ENCODE measurements at places on chromosomes 12 and 14. TPM values are rescaled to one million over a fixed set of nuclear protein-coding genes. Genes with fewer than 3 reads are reported as not detected.
A peak's percentile ranks its signal among the peaks of the same experiment; 100 is the strongest.

The RAD9B gene
- 0.53 TPM for total RNA-seq

The ADAMTS20 gene
- 0.66 TPM for total RNA-seq

The EXOC5 gene
- total RNA-seq = 77.4 TPM

The C14orf93 gene
- 3.8 TPM for total RNA-seq

The GAS2L3 gene
- 3.4 TPM for total RNA-seq

The ADGRD1 gene
- total RNA-seq = 3.9 TPM

The MPHOSPH9 gene
- 21.6 TPM for total RNA-seq

The PGF gene
- 3.5 TPM for total RNA-seq

The RERG gene
- total RNA-seq = not detected

The AKAP6 gene
- total RNA-seq = 3.4 TPM

The DYRK2 gene
- 52.6 TPM for total RNA-seq

The NAV3 gene
- 24.1 TPM for total RNA-seq

The TCL1A gene
- total RNA-seq = not detected

DNA sequence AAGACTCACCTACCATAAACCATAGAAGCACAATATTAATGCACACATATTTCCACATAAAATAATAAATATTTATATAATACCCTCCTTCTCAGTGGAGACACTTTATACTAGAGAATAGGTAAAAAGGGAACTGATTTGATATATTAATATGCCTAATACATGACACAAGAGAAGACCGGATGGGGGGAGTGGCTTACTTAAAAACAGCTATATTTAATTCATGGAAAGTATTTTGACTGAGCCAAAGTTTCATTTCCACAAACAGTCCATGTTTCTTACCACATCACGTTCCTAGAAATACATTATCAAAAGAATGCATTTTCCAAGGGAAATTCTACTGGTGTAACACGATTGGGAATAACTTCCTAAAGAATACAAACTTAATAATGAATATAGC is 63.4 kb downstream of the ITPR2 start:
- no peaks in the 10 kb centered on the region for H3K4me1 ChIP-seq
- H3K36me3 ChIP-seq = no peaks in the 10 kb centered on the region
- no peak for DNase-seq
- H3K27me3 ChIP-seq = no peaks in the 10 kb centered on the region
- no peak overlapping the region for H3K27ac ChIP-seq
- H3K4me3 ChIP-seq = no peak overlapping the region

GRCh38 chr12:113136128-113136989 is 798 bp upstream of the RASAL1 start:
- H3K27me3 ChIP-seq = peaks cover 12% of the 10 kb centered on the region
- H3K4me3 ChIP-seq = no peak overlapping the region
- no peak for DNase-seq
- no peak overlapping the region for H3K27ac ChIP-seq
- peaks cover 4% of the 10 kb centered on the region for H3K4me1 ChIP-seq
- H3K36me3 ChIP-seq = no peaks in the 10 kb centered on the region

GRCh38 chr14:95374239-95374997 is 54.7 kb upstream of the CLMN start:
- H3K36me3 ChIP-seq = no peaks in the 10 kb centered on the region
- H3K27ac ChIP-seq = no peak overlapping the region
- no peaks in the 10 kb centered on the region for H3K4me1 ChIP-seq
- peaks cover 2% of the 10 kb centered on the region for H3K27me3 ChIP-seq
- no peak overlapping the region for H3K4me3 ChIP-seq
- DNase-seq = no peak

GRCh38 chr12:117044790-117045159 is 54.4 kb downstream of the TESC start:
- no peak for DNase-seq
- H3K4me1 ChIP-seq = peaks cover 3% of the 10 kb centered on the region
- H3K36me3 ChIP-seq = no peaks in the 10 kb centered on the region
- H3K27ac ChIP-seq = no peak overlapping the region
- peaks cover 2% of the 10 kb centered on the region for H3K27me3 ChIP-seq
- H3K4me3 ChIP-seq = no peak overlapping the region

DNA sequence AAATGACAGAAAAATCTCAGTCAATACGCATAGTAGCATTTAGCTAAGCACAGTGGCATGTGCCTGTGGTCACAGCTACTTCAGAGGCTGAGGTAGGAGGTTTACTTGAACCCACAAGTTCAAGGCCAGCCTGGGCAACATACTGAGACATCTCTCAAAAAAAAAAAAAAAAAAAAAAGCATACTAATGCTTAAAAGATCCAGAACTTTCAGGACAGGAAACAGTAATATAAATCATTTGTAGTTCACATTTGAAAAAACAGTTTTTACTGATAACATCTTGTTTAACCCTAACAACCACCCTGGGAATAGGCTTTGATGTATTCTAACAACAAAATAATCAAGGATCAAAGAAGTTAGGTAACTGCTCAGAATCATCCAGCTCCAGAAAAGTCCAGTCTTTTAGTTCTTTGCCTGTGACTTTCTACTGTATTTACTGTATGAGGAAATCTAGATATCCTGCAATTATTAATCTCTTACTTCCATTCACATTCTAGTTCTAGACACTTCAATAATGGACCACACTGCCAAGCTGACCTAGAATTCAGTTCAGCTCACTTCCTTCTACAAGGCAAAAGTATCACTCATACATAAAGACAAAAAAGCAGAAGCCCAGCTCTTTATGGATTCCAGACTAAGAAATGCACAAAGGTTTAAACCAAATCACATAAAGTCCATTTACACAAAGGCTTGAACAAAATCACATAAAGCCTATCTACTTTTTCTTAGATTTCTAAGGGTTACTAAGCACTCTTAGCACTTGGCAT is 28.5 kb downstream of the PAWR start:
- no peak overlapping the region for H3K4me3 ChIP-seq
- no peaks in the 10 kb centered on the region for H3K27me3 ChIP-seq
- peak; percentile 58 for DNase-seq
- peak overlapping the region; percentile 28 for H3K27ac ChIP-seq
- peaks cover 14% of the 10 kb centered on the region for H3K36me3 ChIP-seq

- H3K4me3 ChIP-seq = no peak overlapping the region
- no peaks in the 10 kb centered on the region for H3K4me1 ChIP-seq
- no peaks in the 10 kb centered on the region for H3K27me3 ChIP-seq
- no peak for DNase-seq
- no peaks in the 10 kb centered on the region for H3K36me3 ChIP-seq
These were observed 234.9 kb downstream of the SUDS3 start for GRCh38 chr12:118611295-118611694.

DNA sequence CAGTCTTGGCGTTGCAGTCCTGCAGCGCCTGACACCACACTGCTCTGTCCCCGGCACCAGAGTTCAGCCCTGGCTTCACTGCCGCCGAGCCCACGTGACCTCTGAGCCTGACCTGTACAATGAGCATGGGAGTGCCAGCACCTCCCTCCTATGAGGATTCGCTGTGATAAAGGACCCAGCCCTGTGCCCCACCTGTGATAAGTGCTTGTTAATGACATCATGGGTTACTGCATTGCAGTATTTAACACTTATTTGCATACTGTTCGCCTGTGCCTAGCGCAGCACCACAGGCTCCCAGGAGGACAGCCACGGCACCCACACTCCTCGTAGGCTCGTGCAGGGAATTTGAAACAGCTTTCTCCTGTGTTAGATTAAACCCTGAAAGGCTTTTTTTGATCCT is 118.2 kb upstream of the GSC start:
- H3K36me3 ChIP-seq = no peaks in the 10 kb centered on the region
- H3K4me1 ChIP-seq = no peaks in the 10 kb centered on the region
- DNase-seq = no peak
- no peak overlapping the region for H3K27ac ChIP-seq

- H3K4me1 ChIP-seq = peaks cover 12% of the 10 kb centered on the region
- H3K36me3 ChIP-seq = no peaks in the 10 kb centered on the region
- DNase-seq = no peak
These were observed 146.7 kb downstream of the DYRK2 start for GRCh38 chr12:67795236-67795635.

GRCh38 chr14:89399157-89399556 is 17.9 kb downstream of the FOXN3 start:
- peak overlapping the region; percentile 55 for H3K27ac ChIP-seq
- no peak for DNase-seq
- H3K27me3 ChIP-seq = no peaks in the 10 kb centered on the region
- H3K4me1 ChIP-seq = peaks cover 5% of the 10 kb centered on the region

- DNase-seq = no peak
- peaks cover 2% of the 10 kb centered on the region for H3K4me1 ChIP-seq
- H3K4me3 ChIP-seq = no peak overlapping the region
- no peaks in the 10 kb centered on the region for H3K36me3 ChIP-seq
- no peaks in the 10 kb centered on the region for H3K27me3 ChIP-seq
These were observed 79.9 kb upstream of the CCDC91 start for GRCh38 chr12:28110329-28110728.

- no peaks in the 10 kb centered on the region for H3K27me3 ChIP-seq
- H3K36me3 ChIP-seq = no peaks in the 10 kb centered on the region
- peaks cover 15% of the 10 kb centered on the region for H3K4me1 ChIP-seq
- H3K4me3 ChIP-seq = no peak overlapping the region
- peak overlapping the region; percentile 17 for H3K27ac ChIP-seq
- DNase-seq = no peak
These were observed 12.4 kb downstream of the GLRX5 start for GRCh38 chr14:95547272-95547625.

DNA sequence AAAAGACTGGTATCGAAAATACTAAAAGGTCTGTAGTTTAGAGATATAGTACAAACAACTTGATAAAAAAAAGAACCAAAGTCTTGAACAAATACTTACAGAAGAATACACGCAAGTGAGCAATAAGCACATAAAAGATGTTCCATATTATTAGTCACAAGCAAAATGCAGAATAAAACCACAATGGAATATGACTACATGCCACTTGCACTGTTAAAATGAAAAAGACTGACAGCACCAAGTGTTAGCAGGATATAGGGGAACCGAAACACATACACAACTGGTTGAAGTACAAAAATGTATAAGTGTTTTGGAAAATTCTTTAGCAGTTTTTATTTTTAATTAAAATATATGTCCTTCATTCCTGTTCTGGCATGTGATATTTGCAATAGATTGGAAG is 3.6 kb downstream of the CLEC2A start:
- DNase-seq = no peak
- H3K36me3 ChIP-seq = no peaks in the 10 kb centered on the region
- no peak overlapping the region for H3K4me3 ChIP-seq
- peaks cover 3% of the 10 kb centered on the region for H3K27me3 ChIP-seq
- no peaks in the 10 kb centered on the region for H3K4me1 ChIP-seq
- H3K27ac ChIP-seq = no peak overlapping the region

GRCh38 chr12:63021116-63021515 is 86.2 kb upstream of the PPM1H start:
- H3K4me3 ChIP-seq = no peak overlapping the region
- no peaks in the 10 kb centered on the region for H3K4me1 ChIP-seq
- no peak overlapping the region for H3K27ac ChIP-seq
- no peaks in the 10 kb centered on the region for H3K36me3 ChIP-seq

- H3K36me3 ChIP-seq = no peaks in the 10 kb centered on the region
- no peak overlapping the region for H3K27ac ChIP-seq
- H3K27me3 ChIP-seq = no peaks in the 10 kb centered on the region
- H3K4me3 ChIP-seq = peak overlapping the region; percentile 46
- DNase-seq = no peak
These were observed 30.7 kb downstream of the SSPN start for GRCh38 chr12:26226122-26226521.

DNA sequence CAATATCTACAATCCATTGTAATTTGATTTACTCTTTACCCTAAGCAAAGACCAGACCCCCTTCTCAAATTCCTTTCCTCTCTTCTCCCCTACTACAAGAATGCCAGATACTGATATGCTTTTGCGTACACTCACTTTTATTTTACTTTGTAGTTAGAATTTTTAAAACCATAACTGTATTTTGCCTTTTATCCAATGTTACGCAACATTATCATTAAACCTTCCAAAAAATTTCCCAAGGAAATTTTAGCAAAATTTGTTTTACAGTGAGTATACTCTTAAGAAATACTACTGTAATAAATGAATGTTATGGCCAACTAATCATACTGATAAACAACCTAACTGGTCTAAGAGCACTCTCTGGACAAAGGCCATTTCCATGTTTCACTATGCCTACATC is 22.3 kb downstream of the ATP2B1 start:
- no peaks in the 10 kb centered on the region for H3K27me3 ChIP-seq
- H3K4me3 ChIP-seq = no peak overlapping the region
- H3K27ac ChIP-seq = no peak overlapping the region
- no peaks in the 10 kb centered on the region for H3K4me1 ChIP-seq
- no peak for DNase-seq

DNA sequence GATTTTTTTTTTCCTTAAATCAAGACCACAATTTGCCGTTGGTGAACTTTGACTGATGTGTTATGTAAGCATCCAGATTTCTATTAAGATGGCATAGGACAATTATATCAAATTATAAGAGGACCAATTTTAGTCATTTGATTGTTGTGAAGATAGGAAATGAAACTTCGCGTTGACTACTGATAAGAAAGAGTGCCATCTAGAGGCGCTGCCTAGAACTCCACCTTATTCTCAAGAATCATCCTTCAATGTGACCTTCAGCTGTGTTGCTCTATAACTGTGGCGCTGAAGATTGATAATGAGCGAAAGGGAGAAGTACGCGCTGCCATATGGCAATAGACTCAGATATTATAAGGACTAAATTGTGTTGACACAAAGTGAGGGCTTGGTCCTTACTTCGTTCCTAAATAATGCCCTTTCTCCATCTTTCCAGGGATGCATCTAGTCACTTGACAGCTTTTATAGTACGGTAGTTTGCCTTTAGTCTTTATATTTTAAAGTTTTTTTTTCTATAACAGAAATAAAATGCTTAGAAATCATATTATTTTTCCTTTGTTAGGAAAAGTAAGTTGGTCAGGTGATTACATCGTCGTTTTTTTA is 350.8 kb upstream of the STXBP6 start:
- peak; percentile 15 for DNase-seq
- H3K27me3 ChIP-seq = no peaks in the 10 kb centered on the region
- H3K4me3 ChIP-seq = no peak overlapping the region
- no peaks in the 10 kb centered on the region for H3K4me1 ChIP-seq

- H3K36me3 ChIP-seq = no peaks in the 10 kb centered on the region
- H3K27ac ChIP-seq = no peak overlapping the region
- no peaks in the 10 kb centered on the region for H3K4me1 ChIP-seq
- no peak for DNase-seq
These were observed 134.6 kb downstream of the RMST start for GRCh38 chr12:97597031-97597751.

DNA sequence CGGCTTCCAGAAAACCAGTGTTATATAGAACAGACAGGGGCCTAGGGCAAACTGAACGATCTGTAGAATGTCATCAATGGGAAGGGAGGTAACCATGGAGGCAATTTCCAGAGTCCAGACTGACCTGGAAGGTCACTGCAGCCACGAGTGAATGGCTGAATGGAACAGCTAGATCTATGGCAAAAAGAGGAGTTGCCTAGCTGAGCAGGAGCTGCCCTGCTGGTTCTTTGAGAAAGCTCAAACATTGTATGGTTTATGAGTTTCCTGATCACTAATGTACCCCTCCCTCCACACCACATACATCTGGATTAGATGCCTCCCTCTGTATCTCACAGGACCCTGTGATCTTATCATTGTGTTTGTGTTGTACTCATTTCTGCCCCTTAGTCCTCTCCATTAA is 1.0 kb upstream of the RERG start:
- H3K36me3 ChIP-seq = no peaks in the 10 kb centered on the region
- peaks cover 5% of the 10 kb centered on the region for H3K4me1 ChIP-seq
- no peak overlapping the region for H3K27ac ChIP-seq
- DNase-seq = no peak
- H3K4me3 ChIP-seq = no peak overlapping the region
- peaks cover 22% of the 10 kb centered on the region for H3K27me3 ChIP-seq
